ENCODE measurements at places on chromosomes 7 and 10.

DNA sequence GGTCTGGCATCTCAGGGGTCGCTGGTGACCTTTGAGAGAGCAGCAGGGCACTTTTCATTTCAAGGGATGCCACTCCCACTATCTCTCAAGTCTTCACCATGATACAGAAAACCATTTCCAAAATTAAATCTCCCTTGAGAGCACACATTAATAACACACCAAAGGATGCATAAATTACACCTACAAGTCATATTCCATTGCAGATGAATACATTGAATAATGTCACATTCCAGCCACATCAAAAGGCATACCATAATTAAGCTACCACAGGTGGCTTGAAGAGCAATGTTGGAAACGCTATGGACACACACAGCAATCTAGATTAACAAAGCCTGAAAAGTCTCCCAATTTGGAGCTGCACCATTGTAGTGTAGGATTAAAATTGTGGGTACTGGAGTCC lies 353.3 kb upstream of the ZMIZ1 start:
- no peak for DNase-seq

DNA sequence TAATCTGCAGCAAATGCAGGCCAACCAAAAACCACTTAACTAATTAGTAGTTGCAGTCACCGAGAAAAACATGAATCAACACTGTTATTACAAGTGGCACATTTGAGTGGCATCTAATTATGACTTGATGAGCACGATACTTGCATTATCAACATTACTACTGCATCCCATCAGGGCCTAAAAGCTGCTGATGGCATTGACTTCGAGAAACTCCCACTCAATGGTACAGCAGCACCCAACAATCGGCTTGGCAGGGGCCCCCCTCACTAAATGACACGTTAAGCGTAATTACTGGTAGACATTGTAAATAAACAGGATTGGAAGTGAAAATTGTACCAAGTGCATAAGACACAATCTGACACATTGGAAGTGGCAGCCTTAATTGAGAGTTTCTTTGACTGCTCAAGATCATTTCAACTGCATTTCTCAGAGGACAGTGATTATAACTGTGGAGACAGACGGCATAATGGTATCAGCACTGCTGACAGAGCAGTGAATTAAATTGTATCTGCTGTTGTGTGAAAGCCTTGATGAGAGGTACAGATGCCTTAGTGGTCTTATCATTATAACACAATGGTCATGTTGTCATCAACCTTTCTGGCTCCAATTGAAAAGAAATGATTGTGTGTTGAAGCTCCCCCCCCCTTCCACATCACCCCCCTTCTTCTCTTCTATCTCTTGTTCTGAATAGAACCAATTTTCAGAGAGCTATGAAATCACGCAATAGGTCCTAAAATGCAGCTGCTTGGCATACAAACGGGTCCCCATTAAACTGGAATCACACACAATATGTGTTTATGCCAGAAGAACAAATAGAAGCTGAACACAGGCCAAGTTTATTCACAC lies 43.4 kb downstream of the SHTN1 start:
- DNase-seq = no peak

GRCh38 chr7:38506756-38507155 lies 124.4 kb downstream of the AMPH start:
- no peak for DNase-seq

- DNase-seq = no peak
Measured at GRCh38 chr10:67269828-67270227, 344.0 kb downstream of the LRRTM3 start.

- peak; percentile 70 for DNase-seq
Measured at GRCh38 chr10:98309366-98310355, 41.7 kb upstream of the LOXL4 start.

DNA sequence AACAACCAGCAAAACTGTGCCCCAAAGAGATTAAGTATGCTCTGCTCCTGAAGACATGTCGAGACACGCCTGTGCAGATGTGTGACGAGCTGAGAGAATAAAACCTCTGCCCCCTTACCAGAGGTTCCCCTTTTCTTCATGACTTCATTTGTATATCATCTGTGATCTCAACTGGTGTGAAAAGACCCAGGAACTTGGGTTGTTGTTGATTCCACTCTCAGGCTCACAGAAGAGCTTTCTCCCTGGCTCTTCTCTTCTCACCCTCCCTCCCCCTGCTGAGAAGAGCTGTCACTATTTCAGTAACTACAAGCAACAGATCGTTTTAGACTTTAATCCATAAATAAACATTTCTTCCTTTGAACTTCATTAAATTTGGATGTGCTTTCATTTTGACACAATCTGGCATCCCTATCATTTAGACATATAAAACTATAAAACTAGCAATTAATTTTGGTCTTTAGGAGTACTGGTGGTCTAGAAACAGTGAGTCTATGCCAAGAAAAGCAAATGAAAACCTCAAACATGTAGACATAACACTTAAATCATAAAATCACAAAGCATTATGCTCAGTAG lies 179.3 kb upstream of the FZD8 start:
- DNase-seq = no peak

DNA sequence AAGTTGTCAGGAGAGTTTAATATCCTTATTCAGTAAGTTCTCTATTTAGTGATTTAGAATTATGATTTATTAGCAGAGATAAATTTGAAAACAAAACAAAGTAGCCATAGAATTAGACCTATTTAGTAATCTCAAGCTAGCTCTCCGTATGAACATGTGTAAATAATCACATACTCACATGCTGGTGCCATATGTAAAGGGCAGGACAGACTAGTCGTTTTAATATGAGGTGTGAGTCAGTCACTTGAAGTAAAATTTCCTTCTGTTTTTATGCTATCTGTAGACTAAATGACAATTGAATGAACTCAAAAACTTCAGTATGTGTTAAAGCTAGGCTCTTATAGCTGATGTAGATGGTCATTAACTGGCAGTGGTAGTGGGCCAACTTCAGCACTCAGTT lies 67.1 kb downstream of the WAC start:
- DNase-seq = no peak

GRCh38 chr10:10020945-10021344 lies 996.7 kb upstream of the CELF2 start:
- no peak for DNase-seq

GRCh38 chr7:82289889-82290288 lies 153.7 kb downstream of the CACNA2D1 start:
- DNase-seq = no peak

GRCh38 chr10:3875842-3876235 lies 90.8 kb upstream of the KLF6 start:
- DNase-seq = no peak

DNA sequence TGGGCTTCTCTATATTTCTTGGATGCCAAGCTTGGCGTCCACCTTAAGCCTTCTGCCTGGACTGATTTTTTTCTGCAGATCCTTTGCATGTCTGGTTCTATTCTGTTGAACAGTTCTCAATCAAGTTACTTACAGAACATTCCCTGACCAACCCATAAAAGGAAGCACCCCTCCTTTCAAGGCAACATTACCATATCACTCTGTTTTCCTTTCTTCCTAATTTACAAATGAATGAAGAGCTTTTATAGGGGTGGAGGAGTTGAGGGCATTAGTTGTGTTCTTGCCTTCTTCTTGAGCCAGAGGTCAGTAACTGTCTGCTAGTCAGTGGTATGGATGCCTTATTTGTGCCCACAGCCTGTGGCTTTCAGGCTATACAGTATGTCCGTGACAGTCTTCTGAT lies 361.0 kb downstream of the PHTF2 start:
- no peak for DNase-seq

DNA sequence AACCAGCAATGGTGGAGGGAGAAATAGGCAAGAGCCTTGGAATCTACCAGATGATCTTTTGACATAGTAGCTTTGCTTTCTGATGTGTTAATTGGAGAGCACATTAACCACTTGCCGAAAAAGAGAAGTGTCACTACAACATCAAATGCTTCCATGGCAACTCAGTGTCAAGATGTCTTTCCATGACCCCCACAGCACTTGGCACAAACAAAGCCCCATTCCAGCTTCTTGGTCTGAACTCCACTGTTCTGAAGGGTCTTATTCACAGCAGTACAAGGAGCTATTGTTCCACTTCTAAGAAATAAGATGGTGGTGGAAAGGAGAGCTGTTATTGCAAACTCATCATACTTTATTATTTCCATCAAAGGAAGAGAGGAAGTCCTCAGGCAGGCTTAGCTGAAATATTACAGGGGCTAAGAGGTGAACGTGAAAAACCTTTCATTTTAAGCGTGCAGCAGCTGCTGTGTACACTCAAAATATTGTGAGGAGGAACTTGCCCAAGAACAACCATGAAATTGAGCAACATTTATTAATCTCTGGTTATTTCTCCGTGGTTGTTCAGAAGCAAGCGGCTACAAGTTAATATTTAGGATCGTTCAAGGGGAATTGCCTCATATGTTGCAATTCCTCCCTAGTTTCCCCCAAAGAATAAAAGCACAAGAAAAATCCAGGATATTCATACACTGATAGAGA lies 354.8 kb upstream of the CELF2 start:
- DNase-seq = peak; percentile 57

DNA sequence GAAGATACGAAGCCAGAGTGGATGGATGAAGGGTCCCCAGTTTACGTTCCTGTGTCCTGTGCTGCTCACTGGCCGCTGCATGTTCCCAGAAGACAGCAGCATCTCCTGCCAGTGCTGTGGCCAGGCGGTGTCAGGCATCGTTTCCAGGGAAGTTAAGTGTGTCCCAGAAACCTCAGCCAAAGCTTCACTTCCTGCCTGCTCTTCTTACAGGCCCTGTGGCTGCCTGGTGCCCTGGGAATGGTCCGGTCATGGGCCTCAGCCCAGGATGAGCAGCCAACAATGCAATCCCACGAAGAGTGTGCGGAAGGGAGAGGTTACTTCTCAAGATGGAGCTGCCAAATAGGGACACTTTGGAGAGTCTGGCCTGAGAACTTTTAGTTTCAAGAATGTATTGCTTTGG lies 99.7 kb upstream of the TARP start:
- no peak for DNase-seq

DNA sequence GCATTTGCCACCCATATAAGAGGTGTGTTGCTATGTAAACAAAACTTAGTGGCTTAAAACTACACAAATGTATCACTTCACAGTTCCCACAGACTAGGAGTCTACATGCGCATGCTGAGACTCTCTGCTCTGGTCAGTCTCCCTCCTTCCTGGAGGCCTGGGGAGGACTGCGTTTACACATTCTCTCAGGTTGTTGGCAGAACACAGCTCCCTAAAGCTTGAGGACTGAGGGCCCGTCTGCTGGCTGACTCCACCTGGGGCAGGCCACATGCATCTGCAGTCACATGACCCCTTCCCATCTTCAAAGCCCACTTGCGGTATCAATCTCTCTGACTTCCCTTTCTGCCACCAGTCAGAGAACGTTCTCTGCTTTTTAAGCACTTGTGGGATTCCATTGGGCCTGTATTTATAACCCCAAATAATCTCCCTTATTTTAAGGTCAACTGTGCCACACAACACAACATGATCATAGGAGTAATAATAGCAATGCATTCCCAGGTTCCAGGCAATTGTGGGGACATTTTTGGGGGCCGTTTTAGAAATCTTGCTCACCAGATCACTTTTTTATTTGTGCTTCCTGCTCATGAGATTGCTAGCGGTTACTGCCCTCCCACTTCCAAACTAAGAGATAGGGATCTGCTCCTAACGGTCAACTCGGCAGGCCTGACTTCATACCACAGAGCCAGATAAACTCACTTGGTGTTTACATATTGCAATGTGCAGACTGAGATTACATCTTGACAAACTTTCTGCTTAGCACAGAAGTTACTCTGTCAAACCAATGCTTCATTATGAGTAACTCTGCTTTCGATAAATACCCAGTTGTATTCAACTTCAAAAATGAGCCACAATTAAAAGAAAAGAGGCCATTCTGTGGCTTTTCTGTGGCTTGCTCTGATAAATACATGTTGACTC lies 96.3 kb downstream of the ALOX5 start:
- peak; percentile 98 for DNase-seq

- no peak for DNase-seq
Measured at GRCh38 chr10:131577178-131577555, 265.6 kb upstream of the TCERG1L start.

GRCh38 chr10:6780008-6780677 lies 200.1 kb upstream of the PRKCQ start:
- no peak for DNase-seq

GRCh38 chr10:21280971-21281572 lies 244.4 kb downstream of the SKIDA1 start:
- DNase-seq = no peak

DNA sequence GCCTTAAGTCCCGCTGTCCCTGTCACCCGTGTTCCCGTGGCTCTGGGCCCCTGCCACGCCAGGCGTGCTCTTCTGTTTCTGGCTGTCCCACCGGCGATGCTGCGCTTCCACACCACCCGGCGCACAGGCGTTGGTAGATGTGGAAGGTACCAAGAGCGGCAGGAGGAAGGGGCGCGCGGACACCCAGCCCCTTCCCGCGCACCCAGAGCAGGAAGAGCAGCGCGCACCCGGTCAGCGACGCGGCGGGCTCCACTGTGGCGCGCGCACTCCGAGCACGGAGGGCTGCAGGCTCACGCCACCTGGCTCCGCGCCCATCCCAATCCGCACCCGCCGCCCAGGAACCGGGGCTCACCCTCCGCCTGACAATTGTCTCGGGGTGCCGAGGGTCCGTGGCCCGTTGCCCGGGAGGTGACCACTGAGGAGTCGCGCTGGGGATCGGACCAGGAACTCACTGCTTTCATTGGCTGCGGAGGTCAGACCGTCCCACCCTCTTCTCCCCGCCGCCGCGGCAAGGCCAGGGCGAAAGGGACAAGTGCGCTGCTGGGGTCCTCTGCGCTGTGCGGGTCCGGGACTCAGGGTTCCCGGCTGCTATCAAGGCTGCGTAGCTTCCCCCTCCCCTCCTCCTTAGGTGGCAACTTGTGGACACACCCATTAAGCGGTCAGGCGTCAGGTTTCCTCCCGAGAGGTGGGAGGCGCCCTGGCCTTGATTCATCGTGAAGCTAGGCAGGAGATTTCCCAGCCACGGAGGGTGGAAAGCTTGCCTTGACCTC lies 121.6 kb upstream of the ZNF92 start:
- peak; percentile 73 for DNase-seq

DNA sequence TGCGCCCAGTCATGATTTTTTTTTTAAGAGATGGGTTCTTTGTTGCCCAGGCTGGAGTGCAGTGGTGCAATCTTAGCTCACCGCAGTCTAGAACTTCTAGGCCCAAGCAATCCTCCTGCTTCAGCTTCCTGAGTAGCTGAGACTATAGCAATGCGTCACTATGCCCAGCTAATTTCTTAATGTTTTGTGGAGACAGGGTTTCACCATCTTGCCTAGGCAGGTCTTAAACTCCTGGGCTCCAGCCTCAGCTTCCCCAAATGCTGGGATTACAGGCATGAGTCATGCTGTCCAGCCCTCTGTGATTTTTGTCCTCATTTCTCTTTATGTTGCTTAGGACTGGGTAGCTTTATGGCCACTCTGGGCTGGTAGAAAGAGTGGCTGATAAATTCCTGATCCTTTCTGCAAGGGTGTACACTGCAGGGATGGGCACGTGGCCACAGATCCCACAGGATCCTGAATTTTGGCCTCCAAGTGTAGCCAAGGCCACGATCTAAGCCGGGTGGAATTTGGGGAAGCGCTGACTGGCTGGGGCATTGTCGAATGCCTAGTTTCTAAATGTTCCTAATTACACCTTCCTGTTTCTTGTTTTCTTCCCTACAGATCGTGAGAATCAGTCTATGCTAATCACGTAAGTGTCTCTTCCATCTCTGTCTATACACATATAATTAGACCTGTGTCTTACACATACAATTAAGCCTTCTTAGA lies 24.1 kb upstream of the MYH16 start:
- peak; percentile 4 for DNase-seq

- peak; percentile 41 for DNase-seq
Measured at GRCh38 chr10:72173619-72174296, 42.1 kb upstream of the ANAPC16 start.
